ENCODE measurements at places on chromosomes 5 and 9.

GRCh38 chr5:137336565-137337120 lies 162.5 kb downstream of the SPOCK1 start:
- DNase-seq: no peak

DNA sequence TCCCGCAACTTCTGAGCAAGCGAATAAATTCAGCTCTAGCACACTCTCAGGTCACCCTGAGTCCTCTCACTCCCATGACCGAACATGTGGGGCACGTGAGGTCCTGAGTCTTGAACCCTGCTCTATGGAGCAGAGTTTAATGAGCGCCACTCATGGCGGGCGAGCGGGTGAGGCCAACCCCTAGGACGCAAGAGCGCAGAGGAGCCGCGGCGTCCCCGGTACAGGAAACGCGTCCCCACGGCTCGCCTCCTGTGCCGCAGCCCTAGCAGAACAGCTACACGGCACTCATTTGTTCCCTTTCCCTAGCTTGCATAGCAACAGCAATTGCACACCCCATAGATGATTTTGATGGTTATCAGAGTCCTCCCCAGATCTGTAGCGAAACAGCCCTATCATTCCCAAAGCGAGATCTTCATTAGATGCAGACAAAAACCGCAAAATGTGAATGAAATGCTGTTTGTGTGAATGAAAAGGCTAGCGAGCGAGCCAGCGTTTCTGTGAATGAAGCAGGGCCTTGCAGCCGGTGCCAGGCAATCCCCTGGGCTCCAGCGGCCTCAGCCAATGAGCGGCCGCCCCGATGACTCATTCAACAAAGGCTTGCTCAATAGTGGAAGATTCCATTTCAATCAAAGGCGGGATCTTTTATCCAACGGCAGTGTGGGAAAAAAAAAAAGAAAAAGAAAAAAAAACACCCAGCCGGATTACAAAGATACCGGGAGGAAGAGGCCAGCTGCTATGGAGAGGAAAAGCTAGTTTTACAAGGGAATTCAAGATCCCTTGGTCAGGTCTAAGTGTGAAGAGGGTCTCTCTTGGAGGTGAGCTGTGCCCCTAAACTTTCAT lies 1.5 kb upstream of the SHC3 start:
- no peak for DNase-seq

DNA sequence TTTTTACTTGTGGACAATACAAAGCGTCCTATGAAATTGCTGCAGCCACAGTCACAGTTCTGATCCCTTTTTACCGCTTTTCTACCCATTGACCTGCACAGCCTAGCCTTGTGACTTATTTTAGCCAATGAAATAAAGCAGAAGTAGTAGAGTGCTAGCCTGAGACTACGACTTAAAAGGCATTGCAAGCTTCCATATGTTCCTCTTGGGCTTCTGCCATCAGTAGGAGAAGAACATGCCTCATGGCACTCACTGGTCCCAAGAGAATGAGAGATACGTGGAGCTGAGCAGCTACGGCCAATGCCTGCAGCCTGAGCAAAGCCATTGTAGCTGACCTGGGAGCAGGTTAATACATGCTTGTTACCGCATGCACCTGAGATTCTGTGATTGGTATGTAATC lies 416.6 kb upstream of the CLINT1 start:
- DNase-seq: no peak

DNA sequence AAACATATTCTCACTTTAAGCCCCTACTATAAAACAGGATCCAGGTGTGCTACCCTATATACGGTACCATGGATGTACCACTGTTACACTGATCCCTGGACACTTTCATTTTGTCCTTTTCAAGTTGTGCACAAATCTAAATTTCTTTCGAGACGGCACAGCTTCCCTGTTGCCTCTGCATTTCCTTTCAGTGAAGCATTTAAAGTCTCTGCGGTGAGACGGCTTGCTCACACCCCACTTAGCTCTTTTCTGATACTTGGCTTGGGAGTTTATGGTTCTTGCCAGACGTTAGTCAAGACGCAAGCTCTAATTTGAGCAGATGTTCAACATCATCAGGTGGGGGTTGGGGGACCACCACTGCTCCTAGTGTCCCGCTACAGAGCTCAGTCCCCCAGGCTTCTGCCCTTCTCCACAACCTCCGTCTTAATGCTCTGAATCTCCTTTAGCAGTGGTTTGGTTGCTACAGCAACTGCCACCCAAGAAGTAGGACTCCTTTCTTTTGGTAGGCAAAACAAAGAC lies 15.8 kb downstream of the F2RL2 start:
- DNase-seq: no peak

DNA sequence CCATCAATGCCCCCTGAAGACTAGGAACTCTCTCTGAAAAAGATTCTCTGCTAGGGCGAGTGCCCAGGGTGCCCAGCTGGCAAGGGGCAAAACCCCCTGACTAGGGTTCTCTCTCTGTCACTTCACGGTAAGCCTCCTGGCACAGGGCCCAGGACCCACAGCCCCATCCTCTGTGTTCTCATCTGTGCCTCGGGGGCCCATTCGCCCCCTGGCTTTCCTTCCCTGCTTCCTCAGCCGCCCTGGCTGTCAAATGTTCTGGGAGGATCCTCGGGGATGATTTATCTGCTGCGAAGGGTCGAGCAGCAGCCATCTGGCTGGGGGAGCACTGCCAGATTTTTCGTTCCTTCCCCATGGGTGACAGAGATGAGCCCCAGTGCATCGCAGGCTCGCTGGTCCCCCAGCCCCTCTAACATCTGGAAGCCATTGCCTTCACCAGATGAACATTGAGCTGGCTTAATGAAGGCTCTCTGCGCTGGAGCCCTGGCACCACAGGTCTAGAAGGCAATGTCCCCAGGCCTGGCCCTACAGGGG lies 24.2 kb downstream of the HMCN2 start:
- no peak for DNase-seq

GRCh38 chr5:142934051-142934762 lies 164.0 kb downstream of the ARHGAP26 start:
- DNase-seq: no peak

GRCh38 chr5:143749581-143750205 lies 62.3 kb upstream of the HMHB1 start:
- no peak for DNase-seq

DNA sequence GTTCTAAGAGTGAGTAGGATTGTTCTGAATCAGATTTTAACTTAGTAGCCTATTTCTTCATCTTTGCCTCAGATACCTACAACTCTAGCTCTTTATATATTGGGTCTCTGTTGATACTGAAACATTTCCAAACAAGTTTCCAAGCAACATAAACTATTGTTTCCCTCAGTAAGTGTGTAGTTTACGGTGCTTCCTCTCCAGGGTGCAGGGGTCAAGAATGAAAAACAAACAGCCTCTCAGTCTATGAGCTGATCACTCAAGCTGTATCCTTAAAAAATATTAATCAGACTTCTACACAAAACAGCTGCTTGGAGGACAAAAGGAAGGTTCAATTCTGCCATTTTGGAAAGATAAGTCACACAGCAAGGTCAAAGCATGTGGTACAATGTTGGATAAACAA lies 75.0 kb downstream of the ADAMTS12 start:
- DNase-seq: no peak

GRCh38 chr5:131262953-131263541 lies 806 bp upstream of the CDC42SE2 start:
- DNase-seq: no peak

GRCh38 chr5:51159164-51159563 lies 224.1 kb upstream of the ISL1 start:
- no peak for DNase-seq

DNA sequence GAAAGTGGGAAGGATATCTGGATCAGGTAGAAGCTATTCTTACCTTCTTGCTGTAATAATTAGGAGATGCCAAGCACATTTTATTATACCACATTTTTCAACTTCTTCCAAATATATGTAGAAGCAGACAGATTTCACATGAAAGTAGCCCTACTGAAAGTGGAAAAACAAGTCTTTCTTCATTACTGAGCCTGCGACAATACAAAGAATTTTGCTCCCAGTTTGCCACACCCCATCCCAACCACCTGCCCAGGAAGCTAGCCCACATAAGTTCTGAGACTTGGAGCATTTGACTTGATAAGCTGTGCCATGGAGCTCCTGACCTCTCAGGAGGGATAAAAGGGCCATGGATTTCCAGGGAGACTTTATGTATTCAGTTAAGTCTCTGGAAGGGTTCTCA lies 249.1 kb upstream of the ADCY2 start:
- no peak for DNase-seq

- no peak for DNase-seq
These were observed 1510.1 kb downstream of the MAT2B start for GRCh38 chr5:165015547-165015946.

DNA sequence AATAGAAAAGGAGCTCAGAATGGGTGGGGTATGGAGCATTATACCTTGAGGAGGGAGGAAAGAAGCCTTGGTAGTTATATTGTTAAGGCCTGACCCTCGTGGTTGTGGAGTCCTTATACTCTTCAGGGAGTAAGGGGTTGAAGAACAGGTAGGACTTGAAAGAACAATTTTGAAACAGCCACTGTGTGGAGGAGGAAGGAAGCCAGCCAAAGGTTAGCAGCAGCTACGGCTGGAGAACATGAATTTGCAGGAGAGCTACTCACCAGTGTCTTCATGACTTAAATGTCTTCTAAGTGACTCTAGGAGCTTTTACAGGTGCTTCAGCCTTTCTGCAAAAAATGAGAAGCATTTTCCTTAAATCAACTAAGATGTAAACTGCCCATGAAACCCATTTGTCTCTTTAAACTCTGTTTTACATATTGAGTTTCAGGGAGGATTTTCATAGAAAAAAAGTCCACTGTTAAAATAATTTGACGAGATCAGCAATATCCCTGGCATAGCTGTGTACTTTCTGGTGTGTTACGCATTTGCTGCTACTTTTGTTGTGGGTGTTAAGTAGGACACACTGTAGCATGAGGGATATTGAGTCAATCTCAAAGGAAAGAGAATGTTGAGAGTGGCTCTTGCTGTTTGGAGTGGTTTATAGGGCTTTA lies 110.6 kb upstream of the ELL2 start:
- no peak for DNase-seq

GRCh38 chr5:54629115-54629514 lies 111.6 kb downstream of the SNX18 start:
- no peak for DNase-seq

GRCh38 chr9:98037357-98037756 lies 19.2 kb upstream of the NANS start:
- no peak for DNase-seq

- DNase-seq: no peak
These were observed 75.9 kb upstream of the PRR16 start for GRCh38 chr5:120388016-120388781.

DNA sequence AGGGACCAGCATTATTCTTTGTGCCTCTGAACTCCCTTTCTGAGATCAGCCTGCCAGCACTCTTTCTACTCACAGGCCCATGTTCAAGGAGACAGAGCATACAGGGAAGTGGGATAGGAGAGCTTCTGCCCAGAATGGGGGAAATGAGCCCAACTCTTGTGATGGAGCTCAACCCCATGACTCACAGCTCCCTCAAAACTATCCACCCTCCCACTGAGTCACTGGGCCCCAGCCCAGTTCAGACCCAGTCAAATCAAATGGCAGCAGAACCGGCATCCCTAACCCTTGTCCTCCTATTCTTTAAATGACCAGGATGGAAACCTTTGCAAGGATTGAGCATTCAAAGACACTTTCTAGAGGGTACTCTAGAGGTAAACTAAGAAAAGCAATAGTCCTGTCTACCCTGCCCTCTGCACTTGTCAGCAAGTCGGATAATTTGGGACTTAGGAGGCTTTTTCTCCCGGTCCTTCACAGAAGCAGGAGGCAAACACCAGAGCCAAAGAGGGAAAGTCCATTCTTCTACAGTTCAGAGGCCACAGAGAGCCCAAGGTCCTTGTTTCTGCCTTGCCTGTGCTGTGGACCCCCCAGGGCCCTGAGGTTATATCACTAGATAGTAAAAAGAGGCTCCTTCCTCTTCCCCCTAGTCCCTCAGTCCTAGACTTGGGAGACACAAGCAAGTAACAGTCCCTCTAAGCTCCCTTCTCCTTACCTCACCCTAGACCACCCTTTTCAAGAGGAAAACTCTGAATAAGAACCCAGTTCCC lies 3.2 kb downstream of the ATOSB start:
- no peak for DNase-seq

DNA sequence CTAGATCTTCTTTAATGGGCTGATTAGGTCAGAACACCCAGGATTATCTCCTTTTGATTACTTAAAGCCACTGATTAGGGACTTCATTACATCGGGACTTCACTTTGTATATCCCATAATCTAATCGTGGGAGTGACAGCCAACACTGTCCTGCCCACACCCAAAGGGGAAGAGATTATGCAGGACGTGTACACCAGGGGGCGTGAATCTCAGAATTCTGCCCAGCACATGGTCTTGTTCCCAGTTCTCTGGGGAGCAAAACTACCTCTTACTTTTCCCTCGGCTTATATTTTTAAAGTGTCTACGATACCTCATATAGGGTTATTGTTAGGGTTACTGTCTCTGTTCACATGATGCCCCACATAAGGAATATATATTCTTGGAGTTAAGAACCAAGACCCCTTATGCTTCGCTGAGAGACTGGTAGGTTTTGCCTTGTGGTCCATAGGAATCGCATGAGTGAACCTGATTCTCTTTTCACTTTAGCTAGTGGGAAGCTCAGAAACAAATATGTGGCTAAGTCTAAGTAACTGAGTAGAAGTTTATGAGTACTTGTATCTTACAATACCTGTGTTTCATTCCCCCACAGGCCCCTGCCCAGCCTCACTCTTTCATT lies 192.7 kb downstream of the GNA14 start:
- no peak for DNase-seq

DNA sequence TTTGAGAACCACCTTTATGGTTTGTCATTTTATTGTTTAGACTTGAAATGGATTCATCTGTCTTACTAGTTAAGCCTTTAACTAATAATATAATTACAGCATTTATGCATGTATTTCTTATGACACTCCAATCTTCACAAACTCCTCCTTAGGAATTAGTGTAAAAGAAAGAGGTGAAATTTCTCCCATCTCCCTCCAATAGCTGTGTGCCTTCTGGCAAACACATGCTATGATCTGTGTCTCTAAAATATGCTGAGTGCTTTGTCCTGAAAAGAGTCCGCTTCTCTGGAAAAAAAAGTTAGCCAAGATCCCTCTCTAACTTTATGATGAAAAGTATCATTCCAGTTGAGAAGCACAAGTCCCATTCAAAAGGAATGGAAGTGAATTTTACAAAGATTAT lies 13.9 kb upstream of the TENT4A start:
- DNase-seq: no peak

GRCh38 chr5:59584858-59585846 lies 308.4 kb downstream of the PDE4D start:
- no peak for DNase-seq

DNA sequence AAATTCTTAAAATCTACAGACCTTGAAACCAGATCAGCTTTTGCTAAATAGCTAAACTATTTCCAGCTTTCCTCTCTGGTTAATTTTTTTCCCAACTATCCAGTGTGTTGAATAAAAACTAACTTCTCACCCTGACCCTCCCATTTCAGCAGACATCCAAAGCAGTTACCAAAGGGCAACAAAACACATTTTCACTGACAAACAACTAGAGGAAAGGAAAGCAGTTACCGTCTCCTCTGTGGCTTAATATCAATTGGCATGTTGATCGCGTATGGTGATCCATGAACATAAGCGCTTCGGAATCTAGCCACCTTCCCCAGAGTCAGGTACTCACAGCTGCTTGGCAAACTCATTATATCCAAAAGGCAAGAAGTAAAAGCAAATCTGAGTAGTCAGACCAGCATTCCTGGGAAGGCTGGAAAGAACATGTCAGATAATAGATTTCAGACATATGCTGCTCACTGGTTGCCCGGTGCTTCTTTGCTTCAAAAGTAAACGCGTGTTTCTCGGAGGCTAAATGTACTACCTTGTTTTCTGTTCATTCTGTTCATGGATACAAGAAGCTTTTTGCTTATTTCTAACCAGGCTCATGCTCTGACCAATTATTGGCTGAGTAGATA lies 463.4 kb downstream of the PDE4D start:
- no peak for DNase-seq
